ENCODE measurements at places on chromosomes 12 and 14.

GRCh38 chr12:64566831-64567517 lies 43.3 kb upstream of the RASSF3 start:
- DNase-seq, result no peak

- no peak for DNase-seq
Observed at GRCh38 chr12:63846238-63846967, 1.9 kb downstream of the SRGAP1 start.

GRCh38 chr12:130712346-130713065 lies 3.6 kb downstream of the RIMBP2 start:
- no peak for DNase-seq

- no peak for DNase-seq
Observed at GRCh38 chr14:99258341-99258861, 13.6 kb downstream of the BCL11B start.

- no peak for DNase-seq
Observed at GRCh38 chr14:52265253-52265652, 2.2 kb upstream of the PTGDR start.

DNA sequence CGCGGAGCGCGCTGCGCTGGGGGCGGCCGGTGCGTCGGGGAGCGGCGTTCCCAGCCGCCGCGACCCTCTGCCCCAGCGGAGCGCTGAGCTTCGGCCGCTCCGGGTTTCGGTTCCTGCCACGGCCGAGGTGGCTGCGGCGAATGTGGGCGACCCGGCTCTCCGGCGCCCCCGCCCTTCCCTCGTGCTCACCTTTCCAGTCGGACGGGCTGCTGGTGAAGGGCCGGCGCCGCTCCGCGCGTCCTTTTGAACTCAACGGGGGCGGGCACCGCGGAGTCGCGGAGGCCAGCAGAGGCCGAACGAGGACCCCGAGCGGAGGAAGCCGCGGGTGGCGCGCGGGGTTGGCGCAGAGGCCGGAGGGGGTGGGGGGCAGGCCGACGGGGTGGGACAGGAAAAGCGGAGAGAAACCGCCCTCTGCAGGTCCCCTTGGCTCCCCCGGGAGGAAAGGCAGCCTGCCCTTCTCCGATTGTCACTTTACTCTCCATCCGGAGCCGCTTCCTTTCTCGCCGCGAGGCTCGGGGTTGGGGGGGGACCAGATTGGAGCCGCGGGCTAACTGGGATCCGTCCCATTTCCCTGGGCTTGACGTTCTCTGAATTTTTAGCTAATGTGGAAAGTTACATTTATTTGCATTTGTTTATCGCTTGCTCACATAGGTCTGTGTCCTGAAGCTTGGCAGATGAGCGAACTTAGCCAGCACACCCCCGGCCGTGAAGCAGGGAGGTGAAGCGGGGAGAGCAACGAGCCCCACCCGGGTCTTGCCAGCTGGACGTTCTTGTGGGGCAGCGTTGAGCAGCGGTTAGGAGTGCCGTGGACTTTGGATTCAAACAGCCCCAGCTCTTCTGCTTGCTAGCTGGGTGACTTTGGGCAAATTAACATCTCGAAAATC lies at the start of gene SMAGP:
SMAGP (minus strand) TSS at position 349 of the 884 bp plus-strand sequence. CDS start 1,137 bp downstream, outside the sequence.
- no peak for DNase-seq

- DNase-seq, result no peak
Observed at GRCh38 chr12:116273813-116274550, 3.5 kb downstream of the MED13L start.

- peak; percentile 3 for DNase-seq
Observed at GRCh38 chr12:131119936-131120335, 166.2 kb downstream of the ADGRD1 start.

DNA sequence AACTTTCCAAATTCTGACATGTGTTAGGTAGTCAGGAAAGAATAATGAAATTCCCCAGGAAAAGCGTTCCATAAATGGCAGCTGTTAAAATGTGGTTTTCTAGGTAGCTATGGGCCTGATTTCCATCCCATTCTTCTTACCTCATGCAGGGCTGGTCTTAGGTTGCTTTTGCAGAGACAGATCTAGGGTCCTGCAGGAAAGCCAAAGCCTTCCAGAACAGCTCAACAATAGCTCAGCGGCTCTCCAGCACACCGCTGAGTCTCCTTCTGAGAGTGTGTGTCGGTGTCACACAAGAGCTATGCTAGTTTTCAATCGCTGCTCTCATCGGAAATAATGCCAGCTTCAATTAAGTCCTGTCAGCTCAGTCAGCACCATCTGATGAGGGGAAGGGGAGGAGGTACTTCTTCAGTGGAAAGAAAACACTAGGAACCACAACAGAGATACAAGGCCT lies 106.7 kb downstream of the TMEM30B start:
- DNase-seq, result no peak

DNA sequence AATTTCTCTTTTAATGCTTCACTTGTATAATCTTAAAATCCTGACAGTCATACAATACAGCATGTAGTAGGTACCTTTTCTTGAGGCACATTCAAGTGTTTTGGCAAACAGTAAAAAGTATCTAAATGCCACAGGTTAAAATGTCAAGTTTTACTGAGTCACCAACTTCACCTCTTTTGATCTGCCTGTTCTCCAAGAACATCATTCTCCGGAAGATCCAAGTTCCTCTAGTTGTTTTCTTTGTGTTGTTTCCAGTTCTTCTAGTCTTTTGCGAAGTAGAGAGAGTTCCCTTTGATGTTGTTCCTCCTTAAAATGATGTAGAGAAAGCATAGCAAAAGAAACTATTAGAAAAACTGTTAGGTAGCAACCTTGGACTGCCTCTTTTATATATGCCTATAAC lies 151.1 kb downstream of the CEP83 start:
- no peak for DNase-seq
